Ascending aorta (tissue), 2 donors: ENCODE measurements at places on chromosomes 7 and 10.
A peak's percentile ranks its signal among the peaks of the same experiment; 100 is the strongest.

- no peak overlapping the region for H3K4me3 ChIP-seq
- DNase-seq, result no peak
- no peak overlapping the region for H3K27ac ChIP-seq
- no peaks in the 10 kb centered on the region for H3K4me1 ChIP-seq
- H3K27me3 ChIP-seq, result no peaks in the 10 kb centered on the region
Observed at GRCh38 chr7:97145068-97145467, 27.6 kb downstream of the SDHAF3 start.

DNA sequence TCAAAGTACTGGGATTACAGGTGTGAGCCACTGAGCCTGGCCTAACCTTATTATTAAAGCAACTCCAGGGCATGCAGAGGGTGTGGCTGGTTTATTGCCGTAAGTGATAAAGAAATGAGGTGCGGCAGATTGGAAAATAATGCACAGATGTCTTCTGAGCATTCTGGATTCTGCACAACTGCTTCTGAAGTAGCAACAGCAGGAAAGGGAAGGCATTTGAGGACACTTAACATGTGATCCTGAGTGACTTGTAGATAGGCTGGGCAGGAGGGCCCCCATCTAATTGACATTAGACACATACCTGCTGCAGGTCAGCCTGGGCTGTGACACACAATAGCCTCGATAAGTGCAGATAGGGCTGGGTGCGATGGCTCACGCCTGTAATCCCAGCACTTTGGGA, 5.6 kb downstream of the RHBDD2 start:
- H3K27me3 ChIP-seq, result no peaks in the 10 kb centered on the region
- H3K4me1 ChIP-seq, result peaks cover 6% of the 10 kb centered on the region
- H3K4me3 ChIP-seq, result no peak overlapping the region
- H3K36me3 ChIP-seq, result peaks cover 67% of the 10 kb centered on the region

- no peaks in the 10 kb centered on the region for H3K4me1 ChIP-seq
- H3K4me3 ChIP-seq, result no peak overlapping the region
- H3K27me3 ChIP-seq, result no peaks in the 10 kb centered on the region
- H3K36me3 ChIP-seq, result no peaks in the 10 kb centered on the region
- no peak overlapping the region for H3K27ac ChIP-seq
Observed at GRCh38 chr7:8117195-8117594, 144.8 kb downstream of the ICA1 start.

DNA sequence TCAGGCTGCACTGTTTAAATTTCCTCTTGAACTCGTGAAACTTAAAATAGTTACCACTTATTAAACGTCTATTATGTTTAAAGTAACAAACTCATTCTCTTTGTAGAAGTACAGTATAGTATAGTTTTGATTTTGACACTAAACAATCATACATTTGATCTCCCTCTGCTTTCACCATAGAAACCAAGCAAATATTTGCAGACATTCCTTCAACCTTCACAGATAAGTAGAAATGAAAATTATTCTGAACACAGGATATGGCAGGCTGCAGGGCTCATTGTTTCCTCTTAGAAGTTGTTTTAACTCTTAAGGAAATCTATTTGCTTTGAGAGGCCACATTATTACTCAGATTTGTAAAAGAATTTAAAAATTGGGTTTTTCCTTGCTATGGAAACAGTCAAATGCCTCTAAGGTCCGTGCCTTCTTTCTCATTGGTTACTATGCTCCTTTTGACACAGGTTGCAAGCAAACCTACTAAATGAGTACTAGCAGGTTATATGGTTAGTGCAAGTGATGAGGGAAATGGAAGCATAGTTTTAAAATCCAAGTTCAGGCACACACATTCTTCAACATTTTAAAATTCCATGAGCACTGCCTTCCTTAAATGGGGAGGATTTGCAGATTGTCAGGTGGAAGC, 92.8 kb upstream of the FAM133B start:
- H3K4me3 ChIP-seq, result no peak overlapping the region
- H3K27ac ChIP-seq, result peak overlapping the region; percentile 3
- no peaks in the 10 kb centered on the region for H3K27me3 ChIP-seq
- no peaks in the 10 kb centered on the region for H3K36me3 ChIP-seq
- no peak for DNase-seq

DNA sequence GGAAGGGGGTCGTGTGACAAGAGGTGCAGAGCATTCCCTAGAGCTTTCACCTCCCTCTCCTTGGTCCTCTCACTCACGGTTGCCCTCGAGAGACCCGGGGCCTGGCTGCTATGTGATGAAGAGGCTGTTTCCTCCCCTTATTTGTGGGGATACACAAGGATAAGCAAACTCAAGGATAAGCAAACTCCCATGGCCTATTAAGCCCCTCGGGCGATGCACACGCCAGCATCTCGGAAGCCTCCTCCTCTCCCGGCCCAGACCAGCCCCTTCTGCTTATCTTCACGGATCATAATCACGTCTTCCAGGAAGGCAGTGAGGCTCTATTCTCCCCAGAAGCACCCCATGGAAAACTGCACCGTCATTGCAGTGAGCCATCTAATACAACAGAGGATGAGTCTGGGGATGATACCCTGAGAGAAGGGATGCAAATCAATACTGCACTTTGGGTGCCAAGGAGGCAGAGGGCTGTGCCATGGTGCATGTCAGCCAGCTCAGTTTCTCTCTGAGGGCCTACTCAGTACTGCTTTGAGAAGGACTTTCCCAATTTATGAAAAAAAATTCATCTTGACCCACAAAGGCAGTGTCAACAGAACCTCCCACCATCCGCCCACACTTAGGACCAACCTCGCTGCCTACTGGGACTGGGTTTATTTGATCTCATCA, 22.2 kb downstream of the TMEM273 start:
- H3K4me1 ChIP-seq, result no peaks in the 10 kb centered on the region
- no peak overlapping the region for H3K4me3 ChIP-seq
- H3K27me3 ChIP-seq, result no peaks in the 10 kb centered on the region
- H3K27ac ChIP-seq, result no peak overlapping the region
